ENCODE measurements at places on chromosomes 2 and 18.

GRCh38 chr2:195594248-195594647 lies 62.8 kb upstream of the SLC39A10 start:
- DNase-seq, result no peak

DNA sequence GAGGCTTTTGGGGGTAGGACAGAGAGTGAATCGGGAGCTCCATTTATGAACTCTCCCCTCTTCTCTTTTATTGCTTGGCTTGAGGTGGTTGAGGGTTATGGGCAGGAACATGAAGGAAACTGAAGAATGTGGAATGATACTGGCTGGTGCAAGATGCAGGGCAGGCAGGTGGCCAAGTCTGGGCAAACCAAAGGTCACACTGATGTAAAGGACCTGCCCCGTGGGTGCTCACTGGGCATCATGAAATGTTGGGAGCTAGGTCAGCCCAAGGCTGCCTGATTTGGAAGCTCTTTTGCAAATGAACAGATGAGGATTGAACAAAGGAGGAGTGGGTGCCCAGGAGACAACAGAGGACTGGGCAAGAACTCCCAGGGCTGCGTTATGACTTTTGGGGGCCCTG lies 328.9 kb downstream of the CLIP4 start:
- DNase-seq, result no peak

GRCh38 chr2:148515120-148515519 lies 129.4 kb upstream of the EPC2 start:
- no peak for DNase-seq

DNA sequence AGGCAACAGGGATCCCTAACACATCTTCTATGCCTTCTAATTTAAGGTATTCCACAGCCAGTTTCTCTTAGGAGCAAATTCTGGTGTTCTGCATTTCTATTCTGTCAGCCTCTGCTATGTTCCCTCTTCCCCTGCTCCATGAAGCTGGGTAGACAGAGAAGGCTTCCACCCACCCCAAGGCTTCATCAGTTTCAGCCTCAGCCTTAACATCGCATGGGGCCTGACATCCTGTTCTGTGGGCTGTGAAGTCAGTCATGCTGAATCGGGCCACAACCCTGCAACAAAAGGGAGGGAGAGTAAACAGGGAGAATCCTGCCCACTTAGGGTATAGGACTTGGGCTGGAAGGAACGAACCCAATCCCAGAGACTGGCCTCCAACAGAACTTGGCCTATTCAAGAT lies 70.6 kb upstream of the PPM1B start:
- DNase-seq, result no peak

GRCh38 chr2:40471866-40472265 lies 20.0 kb upstream of the SLC8A1 start:
- no peak for DNase-seq

- DNase-seq, result no peak
These were observed 13.3 kb upstream of the PRELID3A start for GRCh38 chr18:12394428-12394827.

- DNase-seq, result no peak
These were observed 1.8 kb downstream of the PPP1R7 start for GRCh38 chr2:241151934-241152660.

DNA sequence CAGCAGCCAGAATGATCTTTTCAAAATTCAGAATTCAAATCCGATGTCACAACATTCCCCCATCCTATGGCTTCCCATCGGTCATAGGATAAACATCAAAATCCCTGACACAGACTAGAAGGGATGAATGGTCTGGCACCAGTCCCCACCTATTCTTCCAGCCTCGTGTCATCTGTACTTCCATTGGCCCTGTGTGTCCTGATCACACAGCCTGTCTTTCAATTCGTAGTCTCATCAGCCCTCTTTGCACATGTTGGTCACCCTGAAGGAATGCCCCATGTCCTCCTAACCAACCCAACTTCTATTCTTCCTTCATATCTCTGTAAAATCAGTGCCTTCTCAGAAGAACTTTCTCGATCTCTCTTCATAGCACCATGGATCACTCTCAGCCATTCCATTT lies 157.2 kb downstream of the NEB start:
- DNase-seq, result no peak

- DNase-seq, result no peak
These were observed 56.3 kb downstream of the SRBD1 start for GRCh38 chr2:45554742-45555140.

- DNase-seq, result no peak
These were observed 6.6 kb downstream of the EPAS1 start for GRCh38 chr2:46303822-46304221.

- no peak for DNase-seq
These were observed 119.6 kb upstream of the MSTN start for GRCh38 chr2:190182071-190182524.

All from DMS 273 treated with DMSO at 0.1 percent for 48 hours (cell line).